Urinary bladder (tissue), 4 donors: ENCODE measurements at places on chromosomes 2 and 18. TPM values are rescaled to one million over a fixed set of nuclear protein-coding genes. Genes with fewer than 3 reads are reported as not detected.
A peak's percentile ranks its signal among the peaks of the same experiment; 100 is the strongest.

DNA sequence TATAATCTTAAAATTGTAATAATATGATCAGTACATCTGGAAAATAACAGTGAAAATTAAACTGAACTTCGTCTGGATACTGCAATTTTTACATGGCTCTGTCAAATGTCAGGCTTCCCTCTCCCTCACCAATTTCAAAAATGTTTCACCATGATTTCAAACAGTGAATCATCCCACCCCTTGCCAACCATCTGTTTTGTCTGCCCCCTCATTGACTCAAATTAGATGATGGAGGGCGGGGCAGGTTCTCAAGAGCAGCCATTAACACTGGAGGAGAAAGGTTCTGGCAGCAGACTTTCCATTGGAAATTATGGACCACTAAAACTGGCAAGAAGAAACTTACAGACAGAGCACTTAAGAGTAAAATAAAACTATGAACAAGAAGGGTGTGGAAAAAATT is 1195.7 kb upstream of the ZEB2 start:
- DNase-seq: no peak

- no peak for DNase-seq
Observed at GRCh38 chr2:105571445-105571987, 172.7 kb upstream of the FHL2 start.

DNA sequence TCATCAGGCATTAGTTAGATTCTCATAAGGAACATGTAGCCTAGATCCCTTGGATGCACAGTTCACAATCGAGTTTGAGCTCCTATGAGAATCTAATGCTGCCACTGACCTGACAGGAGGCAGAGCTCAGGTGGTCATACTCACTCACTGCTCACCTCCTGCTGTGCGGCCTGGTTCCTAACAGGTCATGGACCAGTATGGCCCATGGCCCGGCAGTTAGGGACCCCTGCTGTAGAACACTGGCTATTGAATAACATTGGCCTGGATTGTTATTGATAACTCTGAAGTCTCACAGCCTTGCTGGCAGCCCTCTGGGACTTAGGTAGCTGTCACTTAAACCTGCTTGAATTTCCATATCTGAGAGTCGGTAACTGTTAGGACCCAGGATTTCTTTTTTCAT is 114.5 kb upstream of the ALPP start:
- DNase-seq: no peak

GRCh38 chr2:64730551-64731262 is 77.0 kb upstream of the SERTAD2 start:
- no peak for DNase-seq

LINC00305 gene
- not detected for polyA plus RNA-seq

DNA sequence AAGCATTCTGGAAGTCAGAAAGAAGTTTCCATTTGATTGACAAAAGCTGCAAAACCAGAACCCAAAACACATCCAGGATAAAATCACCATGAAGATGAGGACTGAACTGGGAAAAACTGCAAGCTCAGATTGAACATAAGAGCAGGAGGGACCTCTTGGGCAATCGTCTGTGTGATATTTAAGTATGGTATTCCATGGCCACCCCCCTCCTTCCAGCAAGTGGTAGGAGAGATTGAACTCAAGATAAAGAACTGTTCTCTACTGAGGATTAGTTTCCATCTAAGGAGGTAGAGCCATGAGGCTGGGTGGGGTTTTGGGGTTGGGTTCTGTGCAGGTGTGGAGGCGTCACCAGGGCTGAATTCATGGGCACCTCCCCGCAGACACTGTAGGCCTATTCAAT is 251.1 kb downstream of the NCKAP5 start:
- DNase-seq: no peak

GRCh38 chr18:13136056-13136903 is 82.3 kb upstream of the LDLRAD4 start:
- no peak for DNase-seq

DNA sequence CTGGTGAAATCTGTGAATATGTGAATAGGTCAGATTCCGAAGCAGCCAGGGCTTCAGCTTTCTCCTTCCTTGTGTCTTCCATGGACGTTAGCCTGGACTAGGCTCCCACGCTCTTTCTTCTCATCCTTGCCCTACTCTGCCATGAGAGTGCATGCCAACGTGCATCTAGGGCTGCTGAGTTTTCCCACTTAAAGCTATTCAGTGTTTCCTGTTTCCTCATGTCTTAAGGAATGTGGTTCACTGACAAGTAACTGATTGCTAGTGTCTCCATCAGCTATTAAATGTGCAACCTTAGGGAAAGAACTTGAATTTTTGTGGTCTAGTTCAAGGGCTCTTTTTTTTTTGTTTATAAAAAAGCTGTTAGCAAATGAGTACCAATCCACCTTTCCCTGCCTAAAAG is 642.3 kb upstream of the LINC00305 start:
- no peak for DNase-seq

DNA sequence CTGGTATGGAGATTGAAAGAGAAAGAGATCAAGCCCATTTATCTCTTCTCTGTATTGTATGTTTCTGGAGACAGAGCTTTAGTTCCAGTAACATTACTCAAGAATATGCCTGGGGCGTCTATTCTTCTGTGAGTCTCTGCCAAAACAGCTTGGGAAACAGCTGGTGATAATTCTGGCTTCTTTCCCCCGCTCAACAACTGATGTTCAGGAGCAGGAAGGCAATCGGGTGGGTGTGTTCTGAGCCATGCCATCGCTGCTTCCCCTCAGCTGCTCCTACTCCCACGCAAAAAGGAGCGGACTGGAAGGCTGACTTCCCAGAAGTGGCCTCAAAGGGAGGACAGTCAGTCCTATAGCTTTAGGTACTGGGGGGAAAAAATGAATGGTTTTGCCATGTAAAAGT is 695.1 kb downstream of the PLCL1 start:
- DNase-seq: peak; percentile 48

DNA sequence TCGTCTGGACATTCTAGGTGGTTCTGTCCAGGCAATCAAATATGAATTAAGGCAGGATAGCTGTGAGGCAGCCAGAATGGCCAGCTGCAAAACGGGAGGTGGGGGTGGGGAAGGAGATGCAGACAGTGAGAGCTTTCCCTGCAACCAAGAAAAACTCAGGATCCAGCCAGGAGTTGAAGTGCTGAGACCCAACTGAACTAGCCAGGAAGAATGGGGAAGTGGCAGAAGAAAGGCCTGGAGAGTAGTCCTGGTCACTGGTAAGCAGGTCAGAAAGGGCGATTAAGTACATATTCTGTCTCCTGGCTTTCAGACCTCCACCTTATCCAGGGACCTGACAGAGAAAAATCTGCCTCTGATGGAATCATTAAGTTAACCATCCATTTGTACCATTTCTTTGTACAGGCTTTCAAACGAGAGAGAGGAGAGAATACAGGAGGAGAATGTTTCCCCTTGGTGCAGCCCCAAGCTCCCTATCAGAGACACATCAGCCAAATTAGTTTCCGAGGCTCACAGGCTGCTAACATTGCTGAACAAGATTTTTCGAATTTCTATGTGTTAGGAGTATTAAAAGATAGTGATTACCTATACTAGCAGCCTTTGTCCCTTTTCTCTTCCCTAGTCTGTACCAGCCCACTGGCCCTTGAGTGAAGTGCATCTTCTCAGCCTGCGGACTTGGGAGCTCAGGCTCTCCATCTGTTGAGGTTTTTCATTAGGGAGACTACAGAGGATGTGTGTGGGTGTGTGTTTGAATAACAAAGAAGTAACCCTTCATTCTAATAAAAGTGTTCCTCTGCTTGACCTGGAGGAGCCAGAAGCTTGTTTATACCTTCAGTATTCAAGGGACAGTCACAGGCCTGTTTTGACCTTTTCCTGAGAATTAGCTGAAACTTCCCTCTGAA is 12.5 kb upstream of the HOXD1 start:
- DNase-seq: no peak

DNA sequence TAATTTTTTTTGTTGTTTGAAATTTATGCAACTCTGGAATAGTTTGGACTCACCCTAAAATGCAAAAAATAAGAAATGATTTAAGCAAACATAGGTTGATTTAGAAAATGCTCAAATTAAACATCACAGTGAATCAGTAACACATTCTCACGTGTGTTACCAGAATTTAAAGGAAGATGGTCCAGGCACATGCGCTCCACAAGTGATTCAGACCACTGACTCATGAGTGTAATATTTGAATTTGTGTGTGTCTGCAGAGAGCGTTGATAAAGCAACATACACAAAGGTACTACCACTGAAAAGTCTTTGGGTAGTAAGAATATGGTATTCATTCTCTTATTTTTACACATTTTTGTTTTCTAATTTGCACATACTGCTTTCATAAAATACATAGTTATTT is 7.9 kb downstream of the SS18 start:
- no peak for DNase-seq

DNA sequence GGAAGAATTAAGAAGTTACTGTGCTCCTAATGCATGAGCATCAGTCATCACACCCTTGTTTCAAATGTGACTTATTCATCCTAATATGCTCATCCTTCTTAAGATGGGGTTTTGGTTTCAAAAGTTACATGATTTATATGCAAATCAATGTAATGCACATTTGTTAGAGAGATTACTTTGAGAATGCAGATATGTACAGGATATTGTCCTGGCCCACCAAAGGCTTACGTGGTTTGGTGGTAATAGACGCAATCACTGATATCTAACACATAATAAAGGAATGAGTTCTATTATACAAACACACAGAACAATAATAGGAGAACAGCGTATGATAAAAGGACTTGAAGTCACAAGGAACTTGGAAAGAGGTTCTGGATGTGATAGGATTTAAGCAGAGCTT is 11.1 kb upstream of the COL5A2 start:
- DNase-seq: no peak

RAD51AP2 gene
- polyA plus RNA-seq: not detected

HOXD4 gene
- 2.0 TPM for polyA plus RNA-seq

LYPD1 gene
- polyA plus RNA-seq: 0.46 TPM

- DNase-seq: no peak
Observed at GRCh38 chr2:43311276-43311675, 84.9 kb upstream of the ZFP36L2 start.

DNA sequence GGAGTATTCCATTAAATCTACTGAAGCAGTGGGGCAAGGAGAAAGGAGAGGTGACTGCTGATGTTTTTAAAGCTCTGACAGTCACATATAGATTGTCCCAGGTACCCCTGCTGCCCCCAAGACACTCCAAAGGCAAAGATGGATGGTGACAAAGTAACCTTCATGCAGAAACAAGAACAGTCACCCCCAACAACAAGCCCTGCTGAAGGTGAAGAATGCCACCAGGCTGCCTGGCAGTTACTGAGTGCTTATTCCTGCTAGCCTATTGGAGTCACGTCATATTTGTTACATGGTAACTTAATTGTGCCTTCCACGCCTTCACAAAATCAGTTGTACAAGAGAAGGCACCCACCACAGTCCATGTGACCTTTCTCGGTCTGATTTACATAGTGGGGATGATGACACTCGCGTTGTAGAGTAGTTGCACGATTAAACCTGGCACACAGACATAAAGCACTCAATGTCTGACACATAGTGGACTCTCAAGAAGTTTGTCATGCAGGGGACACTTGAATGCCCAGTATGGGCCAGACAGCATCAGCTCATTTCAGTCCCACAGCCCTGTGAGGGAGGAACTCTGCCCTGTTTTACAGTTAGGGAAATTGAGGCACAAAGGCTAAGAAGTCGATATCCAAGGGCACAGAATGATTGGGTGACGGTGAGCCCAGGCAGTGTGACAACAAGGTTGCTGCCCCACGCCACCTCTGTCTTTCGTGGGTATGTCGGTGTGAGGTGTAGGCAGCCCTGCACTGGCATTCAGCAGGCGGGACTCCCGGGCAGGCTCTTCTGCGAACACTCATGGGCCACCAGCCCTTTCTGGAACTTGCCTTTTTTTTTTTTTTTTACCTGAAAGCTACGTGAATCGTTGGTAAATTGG is 62.7 kb downstream of the ZCCHC2 start:
- DNase-seq: no peak

DNA sequence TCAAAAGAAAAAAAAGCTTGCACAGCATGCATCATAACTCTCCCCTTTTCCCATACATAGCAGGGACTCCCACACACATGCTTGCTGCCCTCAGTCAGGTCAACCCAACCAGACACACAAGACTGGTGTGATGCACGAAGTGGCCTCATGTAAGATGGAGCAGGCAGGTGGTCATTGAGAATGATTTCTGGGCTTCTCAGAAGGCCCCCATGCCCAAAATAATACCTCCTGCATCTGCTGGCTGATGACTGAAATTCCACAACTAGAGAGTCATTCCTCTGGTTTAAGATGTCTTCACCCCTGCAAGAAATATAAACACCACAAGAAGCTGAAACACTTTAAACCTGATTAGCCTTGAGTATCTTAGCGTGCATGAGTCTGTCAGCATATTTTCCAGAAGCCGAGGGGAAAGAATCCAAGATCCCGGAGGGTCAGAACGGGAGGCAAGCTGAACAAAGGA is 131.1 kb downstream of the AFF3 start:
- no peak for DNase-seq

QPCT gene
- 11.4 TPM for polyA plus RNA-seq

DNA sequence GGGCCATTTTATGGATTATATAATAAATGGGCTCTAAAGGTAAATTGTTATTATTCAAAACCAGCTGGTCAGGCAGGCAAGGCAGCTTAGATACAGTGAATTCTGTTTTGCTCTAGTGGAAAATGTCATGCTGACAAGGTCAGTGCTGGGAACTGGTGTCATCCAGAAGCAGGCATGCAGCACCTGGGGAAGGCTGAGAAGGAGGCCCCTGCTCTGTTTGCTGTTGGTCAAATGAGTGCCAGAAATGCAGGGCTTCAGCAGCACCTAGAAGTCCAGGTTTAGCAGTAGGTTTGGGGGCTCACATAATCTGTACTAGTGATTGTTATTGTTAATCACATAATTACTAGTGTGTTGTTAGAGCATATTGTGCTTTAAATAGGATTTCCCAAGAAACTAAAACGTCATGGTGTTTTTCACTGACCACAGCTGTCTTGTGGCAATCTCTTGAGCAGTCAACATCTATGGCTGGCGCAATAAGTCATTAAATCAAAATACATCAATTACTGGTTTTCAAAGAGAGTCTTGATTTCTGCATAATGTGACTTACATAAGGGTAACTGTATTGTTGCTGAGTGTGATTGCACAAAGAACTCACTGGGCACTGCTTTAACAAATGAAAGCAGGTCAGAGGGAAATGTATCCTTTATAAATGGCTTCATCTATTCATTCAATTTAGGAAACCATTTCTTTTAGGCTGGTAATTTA is 99.1 kb downstream of the MYO3B start:
- no peak for DNase-seq

- no peak for DNase-seq
Observed at GRCh38 chr18:8379187-8379941, 229.9 kb upstream of the RAB12 start.
